ENCODE measurements at places on chromosomes 1 and 21.

DNA sequence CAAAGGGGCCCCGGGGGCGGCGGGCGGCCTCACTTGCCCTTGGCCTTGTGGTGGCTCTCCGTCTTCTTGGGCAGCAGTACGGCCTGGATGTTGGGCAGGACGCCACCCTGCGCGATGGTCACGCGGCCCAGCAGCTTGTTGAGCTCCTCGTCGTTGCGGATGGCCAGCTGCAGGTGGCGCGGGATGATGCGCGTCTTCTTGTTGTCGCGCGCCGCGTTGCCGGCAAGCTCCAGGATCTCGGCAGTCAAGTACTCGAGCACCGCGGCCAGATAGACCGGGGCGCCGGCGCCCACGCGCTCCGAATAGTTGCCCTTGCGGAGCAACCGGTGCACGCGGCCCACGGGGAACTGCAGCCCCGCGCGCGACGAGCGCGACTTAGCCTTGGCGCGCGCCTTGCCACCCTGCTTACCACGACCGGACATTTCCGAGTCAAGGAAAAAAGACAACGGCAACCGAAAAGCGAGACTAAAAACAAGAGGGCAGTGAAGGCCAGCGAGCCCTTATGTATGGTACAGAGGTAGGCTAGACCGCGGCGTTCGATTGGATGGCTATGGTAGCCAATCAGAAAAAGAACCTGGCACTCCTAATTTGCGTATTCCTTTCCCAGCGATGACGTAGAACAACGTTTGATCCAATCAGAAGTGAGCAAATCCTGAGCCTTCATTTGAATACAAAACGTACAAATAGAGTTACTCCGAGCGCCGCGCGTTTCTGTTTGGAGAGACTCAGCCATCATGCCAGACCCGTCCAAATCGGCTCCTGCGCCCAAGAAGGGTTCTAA is 29.6 kb upstream of the RNF187 start:
- peak; percentile 76 for DNase-seq

- DNase-seq, result no peak
Measured at GRCh38 chr21:17002594-17003257, 510.1 kb upstream of the CXADR start.

DNA sequence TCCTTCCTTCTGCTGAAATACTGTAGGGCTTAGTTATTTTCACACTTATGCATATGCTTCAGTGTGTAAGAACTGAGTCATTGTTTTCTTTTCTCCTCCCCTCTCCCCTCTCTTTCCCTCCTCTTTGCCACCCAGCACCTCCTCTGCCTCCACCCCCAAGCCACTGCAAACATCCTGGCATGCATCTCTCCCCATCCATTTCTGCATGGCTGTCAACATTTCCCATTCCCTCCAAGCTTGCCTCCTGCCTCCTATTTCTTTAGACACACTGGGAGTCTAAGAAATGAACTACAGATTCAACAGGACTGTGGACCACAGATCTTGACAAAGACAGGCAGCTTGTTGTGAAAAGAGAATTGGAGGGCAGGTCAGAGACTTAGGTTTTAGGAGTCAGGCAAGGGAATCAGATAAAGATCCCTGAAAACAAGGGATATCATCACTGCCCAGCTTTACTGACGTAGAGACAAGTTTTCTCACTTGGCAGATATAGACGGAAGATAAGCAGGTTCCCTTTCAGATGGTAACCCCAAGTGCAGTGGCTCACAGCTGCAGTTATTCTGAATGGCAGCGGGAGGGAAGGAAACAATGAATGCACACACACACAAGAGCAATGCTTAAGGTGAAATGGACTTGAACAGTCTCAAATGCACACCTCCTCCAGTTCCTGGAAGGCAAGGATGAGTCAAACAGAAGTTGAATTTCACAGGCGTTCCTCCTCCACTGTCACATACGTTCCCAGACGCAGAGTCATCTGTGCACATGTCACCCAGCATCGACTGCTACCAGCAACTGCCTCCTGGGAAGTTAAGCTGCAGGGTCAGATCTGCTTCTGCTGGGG is 56.1 kb downstream of the HIVEP3 start:
- DNase-seq, result no peak

- no peak for DNase-seq
Measured at GRCh38 chr21:38359090-38359489, 102.3 kb downstream of the KCNJ15 start.

- no peak for DNase-seq
Measured at GRCh38 chr1:112429749-112430148, 33.7 kb downstream of the CTTNBP2NL start.

DNA sequence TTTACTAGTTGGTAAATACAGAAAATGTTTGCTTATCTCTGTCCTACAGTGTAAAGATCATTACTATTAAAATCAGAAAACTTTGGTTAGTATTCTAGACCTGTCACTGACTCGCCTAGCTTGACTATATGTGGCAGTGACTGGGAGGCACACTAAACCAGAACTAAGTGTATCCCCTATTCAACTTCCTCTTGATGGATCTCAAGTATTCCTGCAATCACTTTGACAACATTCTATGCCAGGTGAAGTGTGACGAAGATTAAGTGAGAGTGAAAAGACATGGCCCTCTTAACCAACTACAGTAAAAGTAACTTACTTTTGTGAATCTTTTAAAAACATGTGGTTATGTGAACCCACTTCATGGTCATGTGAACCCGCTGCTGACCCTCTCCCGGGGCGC is 223.0 kb upstream of the ADAMTS5 start:
- DNase-seq, result no peak

- DNase-seq, result no peak
Measured at GRCh38 chr1:37482796-37483744, 8.7 kb downstream of the ZC3H12A start.

DNA sequence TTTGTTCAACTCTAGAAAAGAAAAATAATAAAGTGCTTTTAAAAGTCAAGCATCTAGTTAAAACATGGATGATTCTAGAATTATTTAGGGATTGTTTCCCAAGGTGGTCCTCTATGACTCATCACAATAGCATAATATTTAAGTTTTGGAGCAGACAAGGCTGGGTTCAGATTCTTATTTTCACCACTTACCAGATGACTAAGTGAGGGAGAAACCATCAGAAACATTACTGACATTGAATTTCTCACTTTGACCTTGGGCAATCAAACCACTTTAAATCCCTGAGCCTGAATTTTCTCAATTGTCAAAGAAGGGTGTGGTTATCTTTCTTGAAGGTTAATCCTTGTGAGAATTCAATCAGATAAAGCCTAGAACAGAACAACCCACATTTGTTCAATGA is 102.5 kb upstream of the PTGFR start:
- DNase-seq, result no peak

- DNase-seq, result no peak
Measured at GRCh38 chr1:204514828-204515227, 1.4 kb upstream of the MDM4 start.

DNA sequence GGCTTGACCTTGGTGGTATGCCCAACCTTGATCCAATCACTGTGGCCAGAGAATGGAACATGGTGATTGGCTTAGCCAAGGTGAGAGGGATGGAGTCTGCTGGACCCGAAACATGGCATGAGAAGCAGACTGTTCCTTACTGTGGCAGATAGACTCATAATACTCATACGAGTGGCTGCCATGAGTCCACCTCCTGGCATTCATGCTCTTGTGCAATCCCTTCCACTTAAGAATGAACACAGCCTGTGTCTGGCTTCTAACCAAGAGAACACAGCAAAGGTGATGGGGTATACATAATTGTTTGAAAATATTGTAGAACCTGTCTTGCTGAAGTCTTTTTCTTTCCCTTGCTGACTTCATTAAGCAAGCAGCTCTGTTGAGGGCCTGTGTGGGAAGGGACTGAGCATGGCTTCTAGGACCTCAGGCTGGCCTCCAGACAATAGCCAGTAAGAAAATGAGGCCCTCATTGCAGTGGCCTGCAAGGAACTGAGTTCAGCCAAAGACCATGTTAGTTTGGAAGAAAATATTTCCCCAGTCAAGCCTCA is 85.9 kb downstream of the ZNF281 start:
- no peak for DNase-seq

- no peak for DNase-seq
Measured at GRCh38 chr1:214547747-214548146, 3.7 kb downstream of the PTPN14 start.

GRCh38 chr1:22416555-22417454 is 34.8 kb upstream of the ZBTB40 start:
- peak; percentile 27 for DNase-seq

DNA sequence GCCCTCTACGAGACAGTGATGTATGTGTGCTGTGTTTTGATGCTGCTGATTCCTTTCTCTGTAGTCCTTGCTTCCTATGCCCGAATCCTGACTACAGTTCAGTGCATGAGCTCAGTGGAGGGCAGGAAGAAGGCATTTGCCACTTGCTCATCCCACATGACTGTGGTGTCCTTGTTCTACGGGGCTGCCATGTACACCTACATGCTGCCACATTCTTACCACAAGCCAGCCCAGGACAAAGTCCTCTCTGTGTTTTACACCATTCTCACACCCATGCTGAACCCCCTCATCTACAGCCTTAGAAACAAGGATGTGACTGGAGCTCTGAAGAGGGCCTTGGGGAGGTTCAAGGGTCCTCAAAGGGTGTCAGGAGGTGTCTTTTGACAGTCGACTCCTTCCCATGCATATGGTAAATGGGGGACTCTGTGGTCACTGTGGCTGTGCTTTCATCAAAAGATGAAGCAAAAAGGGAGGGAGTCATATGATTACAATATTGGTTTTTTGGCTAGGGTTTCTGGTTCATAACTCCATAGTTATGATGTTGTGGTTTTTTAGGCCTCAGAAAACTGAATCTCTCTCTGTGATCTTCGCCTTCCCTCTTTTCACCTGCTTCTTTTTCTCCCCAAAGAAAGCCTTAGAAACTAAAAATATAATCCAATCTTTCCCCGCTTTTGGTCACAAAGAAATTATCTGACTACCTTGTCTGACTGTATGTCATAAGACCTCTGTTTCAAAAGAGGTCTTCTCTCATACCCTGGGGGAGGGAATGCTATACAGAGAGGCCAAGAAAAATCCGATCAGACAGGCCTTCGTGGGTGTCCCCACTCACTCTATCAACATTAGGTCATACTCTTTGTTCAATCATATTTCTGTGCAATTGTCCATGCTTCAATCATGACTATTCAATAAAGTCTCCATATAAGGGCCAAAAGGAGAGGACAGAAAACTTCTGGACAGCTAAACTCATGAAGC is 4.2 kb downstream of the OR2T1 start:
- no peak for DNase-seq

DNA sequence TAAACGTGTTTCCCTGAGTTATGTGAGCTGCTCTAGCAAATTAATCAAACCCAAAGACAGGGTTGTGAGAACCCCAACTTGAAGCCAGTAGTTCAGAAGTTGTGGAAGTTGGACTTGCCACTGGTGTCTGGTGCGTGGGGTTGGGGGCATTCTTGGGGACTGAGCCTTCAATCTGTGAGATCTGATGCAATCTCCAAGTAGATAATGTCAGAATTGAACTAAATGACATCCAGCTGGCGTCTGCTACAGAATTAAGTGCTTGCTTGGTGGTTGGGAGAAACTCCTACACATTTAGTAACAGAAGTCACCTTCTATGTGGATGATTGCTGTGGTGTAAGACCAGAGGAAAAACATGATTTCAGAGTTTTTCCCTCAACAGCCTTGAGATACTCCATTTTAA is 207.4 kb downstream of the FGGY start:
- no peak for DNase-seq

GRCh38 chr1:33867684-33868083 is 3.8 kb downstream of the HMGB4 start:
- DNase-seq, result no peak

GRCh38 chr1:226568077-226568831 is 19.7 kb downstream of the STUM start:
- no peak for DNase-seq

DNA sequence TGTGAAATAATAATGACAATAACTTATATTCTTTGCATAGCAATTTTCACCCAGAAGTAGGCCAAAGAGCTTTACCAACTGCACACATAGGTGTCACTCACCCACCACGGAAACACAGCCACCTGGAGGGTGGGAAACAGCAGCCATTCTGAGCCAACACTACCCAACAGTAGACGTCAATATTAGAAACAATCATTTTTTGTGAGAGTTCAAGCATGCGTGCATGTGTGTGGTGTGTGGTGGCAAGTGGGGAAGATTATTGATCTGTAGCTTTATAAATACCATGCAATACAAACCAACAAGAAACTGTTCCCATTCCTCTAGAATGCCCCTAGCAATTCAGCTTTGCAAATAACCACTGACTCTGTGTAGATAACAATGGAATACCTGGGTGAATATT is 19.1 kb downstream of the PROX1 start:
- DNase-seq, result no peak

DNA sequence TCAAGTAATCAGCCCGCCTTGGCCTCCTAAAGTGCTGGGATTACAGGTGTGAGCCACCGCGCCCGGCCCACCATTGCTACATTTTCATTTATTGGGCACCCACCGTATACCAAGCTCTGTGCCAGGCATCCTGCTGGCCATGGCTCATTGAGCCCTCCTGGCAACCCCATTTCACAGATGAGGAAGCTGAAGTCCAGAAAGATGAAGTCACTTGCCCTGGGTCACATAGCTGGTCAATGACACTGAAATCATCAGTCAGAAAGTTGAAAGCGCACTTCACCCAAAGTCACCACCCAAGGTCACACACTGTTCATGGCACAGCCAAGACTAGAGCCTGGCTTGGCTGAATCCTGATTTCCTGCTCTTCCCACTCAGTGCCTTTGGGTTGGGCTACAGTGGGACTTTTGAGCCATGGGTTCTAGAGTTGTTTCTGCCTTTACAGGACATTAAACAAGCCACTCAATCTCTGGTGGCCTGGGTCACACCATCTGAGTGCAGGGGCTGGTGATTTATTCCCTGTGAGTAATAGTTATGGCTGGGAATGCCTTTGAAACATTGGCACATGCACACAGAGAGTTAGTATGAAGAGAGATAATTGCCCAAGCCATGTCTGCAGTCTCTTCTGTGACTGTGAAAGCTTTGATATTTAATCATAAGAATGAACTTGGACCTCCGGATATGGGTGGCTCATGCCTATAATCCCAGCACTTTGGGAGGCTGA is 16.0 kb upstream of the ARHGEF10L start:
- DNase-seq, result no peak

DNA sequence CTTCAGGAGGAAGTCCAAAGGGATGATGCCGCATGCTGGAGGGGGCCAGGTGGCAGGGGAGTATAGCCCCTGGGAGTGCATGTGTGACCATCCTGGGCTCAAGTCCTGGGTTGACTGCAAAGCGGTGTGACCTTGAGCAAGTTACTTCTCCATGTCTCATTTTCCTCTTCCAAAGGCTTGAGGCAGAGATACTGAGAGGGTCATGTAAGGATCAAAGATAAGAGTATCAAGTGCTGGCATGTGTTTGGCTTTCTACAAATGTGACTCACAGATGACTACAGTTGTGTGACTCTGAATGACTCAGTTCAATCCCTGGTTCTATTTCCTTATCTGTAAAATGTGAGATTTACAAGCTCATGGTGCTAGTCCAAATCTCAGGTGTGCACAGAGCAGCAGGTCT is 26.1 kb downstream of the PROK1 start:
- DNase-seq, result no peak

DNA sequence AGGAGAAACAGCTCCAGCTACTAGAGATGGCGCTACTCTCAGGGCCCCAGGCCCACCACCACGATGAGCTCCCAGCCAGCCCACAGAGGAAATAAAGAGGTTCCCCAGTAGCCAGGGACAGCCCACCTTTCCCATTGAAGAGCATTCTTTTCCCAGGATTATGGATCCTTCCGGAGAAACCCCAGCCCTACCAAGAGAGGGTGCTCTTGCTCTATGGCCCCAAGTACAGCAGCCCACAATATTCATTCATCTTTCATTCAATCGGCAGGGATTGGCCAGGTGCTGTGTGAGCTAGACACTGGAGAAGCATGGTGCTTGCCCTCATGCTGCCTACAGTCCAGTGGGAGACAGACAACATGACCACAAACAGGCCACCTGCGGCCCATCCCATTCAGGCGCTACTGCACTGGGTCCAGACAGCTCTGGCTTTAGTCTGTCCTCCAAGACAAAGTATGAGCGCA is 29.9 kb downstream of the PMVK start:
- DNase-seq, result no peak

Data from T-helper 22 cell (primary cell).